ENCODE measurements at places on chromosomes 7 and 10. TPM values are rescaled to one million over a fixed set of nuclear protein-coding genes. Genes with fewer than 3 reads are reported as not detected.

The UCMA gene
- total RNA-seq: not detected

The PTF1A gene
- total RNA-seq: not detected

GRCh38 chr7:93747019-93747418 lies 143.5 kb downstream of the TFPI2 start:
- H3K4me3 ChIP-seq: no peak overlapping the region
- H3K4me1 ChIP-seq: no peaks in the 10 kb centered on the region
- DNase-seq: no peak

The SLC18A2 gene
- not detected for total RNA-seq

GRCh38 chr10:69315100-69315542 lies 36.8 kb downstream of the HK1 start:
- peaks cover 23% of the 10 kb centered on the region for H3K4me1 ChIP-seq
- peaks cover 4% of the 10 kb centered on the region for H3K36me3 ChIP-seq
- no peak for DNase-seq

- H3K27ac ChIP-seq: no peak overlapping the region
- H3K27me3 ChIP-seq: no peaks in the 10 kb centered on the region
- peaks cover 11% of the 10 kb centered on the region for H3K4me1 ChIP-seq
- DNase-seq: no peak
Measured at GRCh38 chr10:28172223-28172610, 130.6 kb downstream of the MPP7 start.

The ELOVL3 gene
- not detected for total RNA-seq

The NEBL gene
- not detected for total RNA-seq
